ENCODE measurements at places on chromosomes 16 and 17.
A peak's percentile ranks its signal among the peaks of the same experiment; 100 is the strongest.

GRCh38 chr17:71899317-71899716 is 221.5 kb upstream of the SOX9 start:
- DNase-seq, result no peak

DNA sequence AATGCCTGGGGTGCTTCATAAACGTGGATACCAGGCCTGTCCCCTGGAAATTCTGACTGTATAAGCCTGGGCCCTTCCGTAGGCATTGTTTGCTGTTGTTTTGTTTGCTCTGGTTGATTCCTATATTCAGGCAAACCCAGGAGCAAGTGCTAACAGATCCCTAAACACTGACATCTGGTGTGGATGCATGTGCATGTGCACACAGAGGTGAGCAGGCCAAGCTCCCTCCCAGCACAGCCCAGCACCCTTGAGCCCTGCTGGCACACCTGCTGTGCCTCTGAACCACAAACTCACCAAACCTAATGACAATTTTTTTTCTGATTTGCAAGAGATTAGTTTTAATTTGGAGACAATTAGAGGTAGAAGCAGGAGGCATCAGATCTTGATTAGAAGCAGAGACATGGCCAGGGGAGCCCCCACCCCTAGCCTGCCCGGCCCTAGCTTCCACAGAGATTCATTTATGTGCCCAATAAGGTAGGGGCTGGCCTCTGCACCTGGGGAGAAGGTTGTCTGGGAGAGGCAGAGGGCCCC is 40.4 kb downstream of the TMEM132E start:
- no peak for DNase-seq

GRCh38 chr17:12592941-12593340 is 72.7 kb upstream of the MYOCD start:
- DNase-seq, result no peak

DNA sequence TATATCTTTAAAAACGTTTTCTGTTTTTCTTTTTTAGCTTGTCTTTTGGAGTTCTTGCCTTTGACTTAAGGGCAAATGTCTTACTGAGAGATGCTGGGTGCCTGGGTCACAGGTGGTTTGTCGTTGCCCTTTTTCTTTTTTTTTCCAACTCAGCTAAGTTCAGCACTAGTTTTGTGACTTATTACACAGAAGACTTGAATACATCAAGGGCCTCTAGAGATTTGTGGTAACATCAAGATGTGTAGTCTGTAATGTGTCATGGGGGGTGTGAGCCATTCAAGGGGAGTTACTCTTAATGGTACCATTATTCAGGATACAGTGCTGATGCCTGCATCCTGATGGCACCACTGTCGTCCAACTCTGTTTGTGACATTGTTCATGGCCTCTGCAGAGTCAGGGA is 95.1 kb downstream of the PRKCA start:
- no peak for DNase-seq

DNA sequence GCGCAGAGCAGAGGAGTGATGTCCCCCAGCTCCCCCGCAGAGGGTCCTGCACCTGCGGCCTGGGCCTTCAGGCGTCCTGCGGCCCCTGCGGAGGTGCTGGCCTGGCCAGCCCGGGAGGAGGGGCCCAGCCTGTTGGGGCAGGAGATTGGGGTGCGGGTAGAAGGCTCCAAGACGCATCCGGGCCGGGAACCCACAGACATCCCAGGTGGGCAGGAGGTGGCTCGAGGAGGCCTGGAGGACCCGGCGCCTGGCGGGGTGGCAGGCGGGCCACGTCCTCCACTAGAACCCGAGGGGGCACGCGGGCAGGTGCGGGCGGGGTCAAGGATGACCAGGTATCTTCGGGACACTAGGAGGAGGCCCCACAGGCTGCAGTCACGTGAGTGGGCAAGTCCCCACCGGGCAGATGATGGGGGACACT is 647 bp upstream of the SECTM1 start:
- DNase-seq, result no peak

DNA sequence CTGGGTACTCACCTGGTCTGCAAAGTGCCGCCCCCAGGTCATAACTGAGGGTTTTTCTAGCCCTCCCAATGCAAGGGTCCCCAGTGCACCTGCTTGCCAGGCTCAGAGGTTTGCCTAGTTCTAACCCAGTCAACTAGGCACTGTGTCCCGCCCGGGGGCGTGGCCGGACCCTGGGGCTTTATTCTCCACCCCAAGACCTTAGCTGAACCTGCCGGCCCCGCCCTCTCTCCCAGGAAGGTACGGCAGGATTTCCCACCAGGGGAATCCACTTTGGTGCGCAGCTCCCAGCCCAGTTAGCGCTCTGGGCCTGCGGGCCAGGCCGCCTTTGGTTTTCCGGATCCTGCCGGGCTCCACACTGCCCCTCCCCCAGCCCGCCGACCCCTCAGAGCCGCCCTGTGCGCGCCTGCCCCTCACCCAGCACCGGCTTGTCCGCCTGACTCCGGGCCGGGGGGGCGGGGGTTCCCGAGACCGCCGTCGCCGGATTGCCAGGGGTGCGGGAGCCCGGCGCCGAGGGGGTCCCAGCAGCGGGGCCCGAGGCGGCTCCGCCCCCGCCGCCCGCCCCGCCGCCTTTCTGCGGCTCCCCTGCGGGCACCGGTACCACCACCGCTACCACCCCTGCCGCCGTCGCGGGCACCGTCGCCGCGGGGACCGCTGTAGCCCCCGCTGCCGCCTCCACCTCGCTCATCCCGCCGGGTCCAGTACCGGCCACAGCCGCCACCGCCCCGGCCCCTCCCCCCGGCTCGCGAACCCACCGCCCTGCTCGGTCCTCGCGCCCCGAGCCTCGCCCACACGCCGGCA is 424 bp downstream of the YBX2 start:
- no peak for DNase-seq

GRCh38 chr16:50390914-50391716 is 22.3 kb upstream of the BRD7 start:
- no peak for DNase-seq

DNA sequence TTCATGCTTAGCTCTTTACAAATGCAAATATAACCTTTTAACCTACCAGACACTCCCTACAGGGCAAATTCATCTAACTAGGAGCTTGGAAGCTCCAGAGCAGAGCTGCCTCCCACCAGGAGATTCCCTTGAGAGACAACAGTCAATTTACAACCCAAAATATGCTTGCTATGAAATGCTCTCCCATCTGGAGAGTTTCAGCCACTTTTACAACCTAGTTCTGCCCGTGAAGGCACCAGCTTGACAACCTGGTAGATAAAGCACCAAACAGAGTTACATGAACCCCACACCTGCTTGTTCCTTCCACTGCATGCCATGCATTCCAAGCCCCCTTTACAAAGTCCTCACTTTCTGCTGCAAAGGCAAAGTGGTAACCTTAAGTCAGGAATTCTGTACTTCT is 215.3 kb upstream of the KIF2B start:
- no peak for DNase-seq

GRCh38 chr16:55465077-55465896 is 13.7 kb upstream of the MMP2 start:
- peak; percentile 78 for DNase-seq

- no peak for DNase-seq
These were observed 117.8 kb downstream of the SLC39A11 start for GRCh38 chr17:72974605-72975232.

GRCh38 chr17:80274331-80274730 is 13.7 kb downstream of the RNF213 start:
- no peak for DNase-seq

GRCh38 chr16:1439058-1439698 is 5.2 kb downstream of the CCDC154 start:
- no peak for DNase-seq

DNA sequence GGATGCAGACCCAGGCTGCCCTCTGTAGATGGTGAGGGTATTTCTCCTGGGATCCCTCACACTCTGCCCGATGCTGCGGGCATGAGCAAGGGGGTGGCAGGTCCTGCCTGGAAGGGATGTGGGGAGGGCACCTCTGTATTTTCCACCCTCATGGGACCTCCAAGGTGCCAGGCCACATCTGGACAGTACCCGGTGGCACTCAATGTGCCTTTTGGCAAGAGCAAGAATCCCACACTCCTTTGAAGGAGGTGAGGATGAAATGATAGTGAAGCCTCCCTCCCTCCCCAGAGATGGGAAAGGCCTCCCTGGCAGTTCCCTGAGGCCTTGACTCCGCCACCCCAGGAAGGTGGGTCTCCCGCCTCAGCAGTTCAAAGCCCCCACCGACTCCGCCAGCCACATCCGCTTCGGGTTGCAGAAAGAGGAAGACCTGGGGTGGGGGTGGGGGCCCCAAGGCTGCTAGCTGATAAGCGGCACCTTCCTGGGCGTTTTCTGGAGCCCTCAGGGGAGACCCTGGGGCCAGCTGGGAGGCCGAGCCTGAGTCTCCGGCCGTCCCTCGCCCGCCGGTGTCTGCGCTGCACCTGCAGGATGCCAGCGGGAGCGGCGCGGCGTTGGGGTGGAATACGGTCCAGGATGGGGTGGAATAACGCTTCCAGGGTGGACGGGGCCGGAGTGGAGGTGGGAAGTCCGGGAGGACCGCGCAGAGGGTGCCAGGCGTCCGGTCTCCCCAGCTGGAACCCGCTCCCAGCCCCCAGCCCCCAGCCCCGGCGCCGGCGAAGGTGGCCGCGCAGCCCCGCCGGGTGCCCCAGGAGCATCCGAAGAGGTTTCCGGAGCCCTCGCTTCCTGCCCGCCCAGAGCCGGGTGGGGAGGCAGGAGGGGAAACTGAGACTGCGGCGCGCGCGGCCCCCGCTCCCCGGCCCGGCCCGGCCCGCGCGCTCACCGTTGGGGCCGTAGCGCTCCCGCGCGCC is 718 bp downstream of the ATP2A3 start:
- peak; percentile 35 for DNase-seq

GRCh38 chr16:16021020-16021419 is 71.6 kb downstream of the ABCC1 start:
- no peak for DNase-seq

DNA sequence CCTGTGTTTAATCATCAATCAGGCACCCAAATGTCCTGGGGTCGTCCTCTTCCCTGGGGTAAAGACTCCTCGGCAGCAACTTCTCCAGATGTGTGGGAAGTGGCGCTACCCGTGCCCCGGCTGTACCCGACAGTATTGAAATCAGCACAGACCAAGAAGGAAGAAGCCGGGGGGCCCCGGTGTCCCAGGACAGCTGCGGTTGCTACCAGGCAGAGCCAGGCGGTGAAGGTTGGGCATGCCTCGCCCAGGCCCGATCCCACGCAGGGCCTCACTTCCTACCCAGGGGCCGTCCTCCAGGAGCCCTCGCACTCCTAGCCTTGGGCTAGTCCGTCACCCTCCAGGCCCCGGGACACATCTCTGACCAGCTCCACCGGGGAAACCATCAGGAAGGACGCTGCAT is 9.0 kb upstream of the CCDC154 start:
- DNase-seq, result no peak

- no peak for DNase-seq
These were observed 22.1 kb downstream of the TMEM114 start for GRCh38 chr16:8568231-8568617.

DNA sequence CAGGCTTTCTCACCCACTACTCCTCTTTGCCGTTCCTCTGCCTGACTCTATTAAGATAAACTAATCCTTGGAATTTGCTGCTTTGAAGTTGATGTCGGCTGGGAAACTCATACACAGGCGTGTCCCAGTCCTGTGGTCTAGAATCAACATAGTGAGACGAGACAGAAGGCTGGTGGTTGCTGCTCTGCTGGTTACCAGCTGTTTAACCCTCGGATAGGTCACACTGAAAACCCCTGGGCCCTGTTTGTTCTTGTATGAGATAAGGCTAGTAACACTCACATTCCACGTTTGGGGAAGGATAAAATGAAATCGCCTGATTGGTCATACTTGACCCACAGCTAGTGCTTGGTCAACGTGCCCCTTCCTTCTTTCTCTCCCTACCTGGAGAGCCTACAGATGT is 517.0 kb downstream of the CDH13 start:
- no peak for DNase-seq

GRCh38 chr17:59105852-59106462 is 723 bp downstream of the TRIM37 start:
- DNase-seq, result peak; percentile 44

- DNase-seq, result no peak
These were observed 4.0 kb downstream of the VAT1 start for GRCh38 chr17:43018008-43018853.

DNA sequence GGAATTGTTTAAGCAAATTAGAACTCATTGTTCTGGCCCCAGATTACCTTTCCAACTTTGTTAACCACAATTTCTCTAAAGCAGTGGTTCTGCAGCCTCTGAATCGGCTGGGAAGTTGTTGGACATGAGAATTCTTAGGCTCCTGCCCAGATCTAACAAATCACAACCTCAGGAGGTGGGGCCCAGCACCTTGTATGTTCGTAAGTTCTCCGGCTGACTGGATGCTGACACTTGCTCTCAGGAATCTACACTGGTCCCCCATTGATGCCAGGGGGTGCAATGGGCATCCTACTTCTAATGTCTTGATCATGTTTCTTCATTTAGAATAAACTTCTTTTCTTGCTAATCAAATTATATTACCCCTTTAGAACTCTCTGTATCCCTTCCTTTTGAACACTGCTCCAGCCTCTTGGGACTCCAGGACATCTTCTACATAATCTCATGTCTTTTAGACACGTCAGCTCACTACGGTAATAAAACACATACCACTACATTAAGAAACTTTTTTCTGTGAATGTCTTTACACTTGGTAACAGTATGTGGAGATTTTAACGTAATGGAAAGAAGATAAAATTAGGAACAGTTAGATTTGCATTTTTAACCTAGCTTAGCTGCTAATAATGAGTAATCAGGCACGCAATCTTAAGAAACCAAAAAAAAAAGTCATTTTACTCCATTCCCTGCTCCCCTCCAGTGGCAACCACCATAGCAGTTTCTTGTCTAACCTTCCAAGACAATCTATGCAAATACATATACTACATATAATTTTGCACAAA is 143.2 kb downstream of the ITFG1 start:
- DNase-seq, result no peak

- no peak for DNase-seq
These were observed 7.6 kb downstream of the GPR142 start for GRCh38 chr17:74374858-74375257.

DNA sequence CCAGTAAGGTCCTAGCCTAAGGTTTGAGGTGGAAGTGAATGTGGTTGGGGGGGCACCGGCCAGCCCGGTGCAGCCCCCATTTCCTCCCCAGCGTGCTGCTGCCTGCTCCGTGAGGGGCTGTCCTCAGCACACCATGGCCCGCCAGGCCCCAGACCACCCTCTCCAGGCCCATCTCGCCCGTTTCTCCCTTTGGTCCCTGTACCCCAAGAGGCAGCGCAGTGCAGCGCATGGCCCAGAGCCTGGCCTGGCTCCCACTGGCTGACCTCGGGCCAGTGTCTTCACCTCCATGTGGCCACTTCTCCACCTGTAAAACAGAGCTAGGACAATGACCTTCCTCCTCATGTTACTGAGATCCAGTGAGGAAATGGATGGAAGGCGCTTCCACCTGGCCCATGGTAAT is 170.0 kb upstream of the GSE1 start:
- no peak for DNase-seq

- DNase-seq, result no peak
These were observed 26.2 kb upstream of the NAGLU start for GRCh38 chr17:42509841-42510240.

All from activated CD4-positive, alpha-beta T cell treated with anti-CD3 and anti-CD28 coated beads, Interleukin-2, amount 50 U/mL, for 24 hours (primary cell).